C1 segment of cervical spinal cord (tissue), 14 donors: ENCODE measurements at places on chromosomes 4 and X.

DNA sequence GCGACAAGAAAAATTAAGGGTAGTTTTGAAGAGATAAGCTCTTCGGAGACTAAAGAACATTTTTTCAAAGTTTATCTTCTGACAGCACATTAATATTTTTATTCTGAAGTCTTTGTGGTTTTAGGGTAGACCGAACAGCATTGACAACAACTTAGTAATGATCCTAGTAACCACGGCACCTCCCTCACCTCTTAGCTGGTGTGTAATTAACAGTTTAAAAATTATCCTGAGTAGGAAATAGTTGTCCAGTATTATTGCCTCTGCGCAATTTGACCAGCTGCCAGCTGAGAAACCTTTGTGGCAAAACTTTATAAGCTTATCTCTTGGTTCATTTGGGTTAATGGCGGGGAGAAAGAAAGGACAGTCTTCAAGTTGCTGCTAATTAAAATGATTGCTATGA is 213.6 kb downstream of the CBLL2 start:
- DNase-seq = no peak

GRCh38 chr4:126445596-126445995 is 1130.8 kb downstream of the FAT4 start:
- DNase-seq = no peak

DNA sequence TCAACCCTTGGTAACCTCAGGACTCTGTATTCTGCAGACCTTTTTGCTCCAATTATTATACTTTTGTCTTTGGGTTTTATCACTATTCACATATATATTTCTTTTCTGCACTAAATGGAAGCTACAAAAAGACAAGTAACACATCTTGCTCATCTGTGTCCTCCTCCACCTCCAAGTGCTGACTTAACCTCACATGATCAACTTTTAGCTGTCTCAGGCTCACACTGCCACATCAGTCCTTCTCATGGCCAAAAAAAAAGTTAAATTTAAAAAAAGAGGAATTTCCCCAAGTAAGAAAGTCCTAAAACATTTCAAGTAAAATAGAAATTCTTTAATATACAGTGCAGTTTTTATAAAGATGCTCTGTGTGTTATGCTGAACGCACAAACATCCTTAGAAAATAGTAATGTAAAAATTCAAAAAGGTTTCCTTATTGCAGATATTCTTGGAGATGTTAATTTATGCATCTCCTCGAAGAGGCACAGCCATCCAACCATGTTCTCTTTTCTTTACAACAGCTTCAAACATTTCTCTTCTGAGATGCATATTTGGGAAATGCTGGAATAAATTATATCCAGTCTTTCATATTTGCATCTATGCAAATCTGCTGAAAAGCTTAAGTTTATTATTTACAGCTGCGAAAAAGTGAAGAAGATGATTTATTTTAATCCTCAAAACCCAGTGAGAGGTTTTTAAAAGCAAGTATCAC is 37.6 kb downstream of the ARAP2 start:
- DNase-seq = no peak

- no peak for DNase-seq
Observed at GRCh38 chr4:143438710-143439109, 74.8 kb upstream of the SMARCA5 start.

DNA sequence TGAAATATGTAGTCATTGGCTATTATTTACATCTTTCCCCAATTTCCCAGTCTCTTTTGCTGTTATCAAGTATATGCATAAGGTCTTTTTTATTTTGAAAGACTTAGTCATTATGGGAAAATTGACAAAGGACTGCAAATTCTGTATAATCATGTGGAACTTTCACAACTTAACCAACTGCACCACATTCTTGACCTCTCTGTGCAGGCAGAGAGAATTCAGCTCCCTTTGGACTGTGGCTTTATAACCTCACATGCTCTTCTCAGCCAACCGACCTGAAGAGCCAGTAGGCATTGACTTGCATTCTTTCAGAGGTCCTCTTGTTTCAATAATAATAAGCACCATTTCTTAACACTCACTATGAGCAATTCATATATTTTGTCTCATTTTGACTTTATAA is 66.9 kb downstream of the ANXA3 start:
- DNase-seq = no peak

DNA sequence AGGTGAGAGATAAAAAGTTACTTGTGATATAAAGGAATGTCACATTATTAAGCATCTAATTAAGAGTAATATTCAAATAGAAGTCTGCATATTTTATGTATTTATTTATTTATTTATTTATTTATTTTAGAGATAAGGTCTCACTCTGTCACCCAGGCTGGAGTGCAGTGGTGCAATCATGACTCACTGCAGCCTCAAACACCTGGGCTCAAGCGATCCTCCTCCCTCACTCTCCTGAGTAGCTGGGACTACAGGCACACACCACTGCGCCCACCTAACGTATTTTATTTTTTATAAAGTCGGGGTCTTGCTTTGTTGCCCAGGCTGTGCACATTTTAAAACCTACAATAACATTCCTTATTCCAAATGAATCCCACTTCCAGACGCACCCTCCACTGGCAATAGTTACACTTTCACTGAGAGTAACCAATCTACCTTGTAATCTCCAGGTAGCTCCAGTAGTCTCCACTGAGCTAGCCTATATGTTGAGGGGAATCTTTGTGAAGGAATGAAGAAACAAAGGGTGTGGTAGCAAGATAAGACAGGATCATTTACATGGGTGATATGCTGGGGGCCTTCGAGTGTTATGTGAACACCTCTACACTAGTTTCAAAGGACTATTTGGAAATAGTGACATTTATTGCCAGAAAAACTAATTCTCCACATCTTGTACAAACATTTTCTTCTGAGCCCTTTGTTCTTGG is 11.9 kb downstream of the SH3D19 start:
- DNase-seq = no peak

GRCh38 chr4:3390288-3390811 is 51.4 kb upstream of the HGFAC start:
- no peak for DNase-seq

GRCh38 chr4:142705820-142706219 is 140.3 kb downstream of the INPP4B start:
- DNase-seq = no peak

DNA sequence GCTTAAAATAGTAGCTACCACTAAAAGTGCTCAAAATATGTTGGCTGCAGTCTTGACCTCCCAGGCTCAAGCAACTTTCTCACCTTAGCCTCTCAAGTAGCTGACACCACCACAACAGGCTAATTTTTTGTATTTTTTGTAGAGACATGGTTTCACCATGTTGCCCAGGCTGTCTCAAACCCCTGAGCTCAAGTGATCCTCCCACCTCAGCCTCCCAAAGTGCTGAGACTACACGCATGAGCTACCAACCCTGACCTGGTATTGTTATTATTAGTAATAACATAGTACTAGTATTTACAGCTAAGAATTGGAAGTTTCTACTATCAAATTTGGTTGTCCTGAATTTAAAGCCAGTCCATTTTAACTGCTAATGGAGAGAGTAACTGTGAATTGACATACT is 18.0 kb downstream of the STAP1 start:
- no peak for DNase-seq

- DNase-seq = peak; percentile 2
Observed at GRCh38 chr4:46329118-46329976, 60.6 kb downstream of the GABRA2 start.

- no peak for DNase-seq
Observed at GRCh38 chrX:126395909-126396308, 156.7 kb downstream of the DCAF12L1 start.

- DNase-seq = no peak
Observed at GRCh38 chrX:133402042-133402453, 13.2 kb downstream of the GPC4 start.
